ENCODE measurements at places on chromosomes 11 and 22.

GRCh38 chr11:18615628-18616392, 16.2 kb downstream of the MISFA start:
- peak overlapping the region; percentile 47 for H3K4me3 ChIP-seq
- H3K4me1 ChIP-seq = peaks cover 51% of the 10 kb centered on the region
- H3K27ac ChIP-seq = peak overlapping the region; percentile 56

DNA sequence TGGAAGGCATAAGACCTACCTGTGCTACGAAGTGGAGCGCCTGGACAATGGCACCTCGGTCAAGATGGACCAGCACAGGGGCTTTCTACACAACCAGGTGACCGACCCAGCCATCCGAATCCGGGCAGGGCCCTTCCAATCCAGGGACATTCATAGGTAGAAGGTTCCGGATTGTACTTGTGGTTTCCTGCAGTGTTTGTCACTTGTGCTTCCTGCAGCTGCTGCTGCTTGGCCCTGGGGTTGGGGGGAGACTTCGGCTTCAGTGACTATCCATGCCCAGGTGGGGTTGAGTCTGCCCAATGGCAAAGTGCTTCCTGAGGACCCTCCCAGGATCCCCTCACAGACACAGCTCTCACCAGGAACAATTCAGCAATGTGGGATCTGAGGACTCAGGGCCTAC, 2.2 kb downstream of the APOBEC3A start:
- no peaks in the 10 kb centered on the region for H3K27me3 ChIP-seq
- no peaks in the 10 kb centered on the region for H3K36me3 ChIP-seq
- peaks cover 7% of the 10 kb centered on the region for H3K4me1 ChIP-seq
- DNase-seq = no peak
- H3K27ac ChIP-seq = no peak overlapping the region

GRCh38 chr22:21826204-21826603, 41.2 kb downstream of the MAPK1 start:
- H3K4me3 ChIP-seq = no peak overlapping the region
- no peak for DNase-seq
- no peaks in the 10 kb centered on the region for H3K36me3 ChIP-seq
- no peaks in the 10 kb centered on the region for H3K27me3 ChIP-seq
- no peak overlapping the region for H3K27ac ChIP-seq
- peaks cover 66% of the 10 kb centered on the region for H3K4me1 ChIP-seq

DNA sequence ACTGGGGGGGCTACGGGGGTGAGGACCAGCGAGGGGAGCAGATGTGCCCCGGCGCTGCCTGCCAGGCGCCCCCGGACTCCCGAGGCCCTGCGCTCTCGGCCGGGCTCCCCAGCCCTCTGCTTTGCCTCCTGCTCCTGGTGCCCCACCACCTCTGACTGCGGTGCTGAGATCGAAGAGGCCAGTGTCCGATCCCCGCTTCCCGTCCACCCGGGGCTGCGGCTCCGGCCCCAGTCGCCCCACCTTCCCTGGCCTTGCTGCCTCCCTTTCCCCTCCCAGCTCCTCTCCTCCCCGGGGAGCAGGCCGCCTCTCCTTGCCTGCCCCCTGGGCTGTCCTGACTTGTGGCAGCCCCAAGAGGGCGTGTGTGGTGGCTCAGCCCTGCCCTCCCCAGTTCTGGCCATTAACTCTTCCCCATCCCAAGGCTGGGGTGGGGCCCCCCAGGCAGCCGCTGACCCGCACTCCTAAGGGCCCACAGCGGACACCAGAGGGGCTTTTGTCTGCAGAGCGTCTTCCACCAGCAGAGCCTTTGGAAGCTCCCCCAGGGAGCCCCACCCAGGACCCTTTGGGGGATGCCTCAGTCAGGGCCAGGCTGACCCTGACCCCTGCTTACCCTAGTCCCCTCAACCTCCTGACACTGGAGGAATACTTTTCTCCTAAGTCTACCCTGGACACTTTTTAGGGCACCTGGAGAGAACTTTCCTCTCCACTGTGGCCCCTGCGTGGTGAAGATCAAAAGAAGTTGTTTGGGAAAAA, 16.6 kb downstream of the RTN4RL2 start:
- H3K36me3 ChIP-seq = peaks cover 2% of the 10 kb centered on the region
- peak overlapping the region; percentile 65 for H3K4me3 ChIP-seq
- H3K27ac ChIP-seq = peak overlapping the region; percentile 59
- peak; percentile 53 for DNase-seq
- H3K4me1 ChIP-seq = peaks cover 37% of the 10 kb centered on the region

DNA sequence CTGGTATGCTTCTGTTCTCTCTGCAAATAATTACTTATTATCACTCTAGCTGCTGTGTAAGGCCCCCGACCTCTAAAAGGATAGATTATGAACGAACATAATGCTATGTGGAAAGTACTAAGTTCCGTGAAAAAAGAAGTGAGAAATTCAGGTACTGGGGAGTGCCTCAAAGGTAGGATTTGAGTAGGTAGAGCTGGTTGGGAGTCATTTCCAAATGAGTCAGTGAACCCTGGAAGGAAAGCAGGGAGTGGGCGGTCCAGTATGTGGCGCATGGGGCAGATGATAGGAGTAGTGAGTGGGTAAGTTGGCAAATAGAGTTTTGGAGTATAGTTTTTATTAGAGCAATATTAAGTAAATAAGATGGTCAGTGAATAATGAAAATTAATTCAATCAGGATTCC, 2.4 kb downstream of the ZC3H12C start:
- no peaks in the 10 kb centered on the region for H3K36me3 ChIP-seq
- H3K27me3 ChIP-seq = peaks cover 48% of the 10 kb centered on the region
- peaks cover 9% of the 10 kb centered on the region for H3K4me1 ChIP-seq
- H3K27ac ChIP-seq = no peak overlapping the region
- DNase-seq = no peak

GRCh38 chr11:1298695-1299492, 10.5 kb downstream of the TOLLIP start:
- no peaks in the 10 kb centered on the region for H3K36me3 ChIP-seq
- no peak for DNase-seq
- peaks cover 2% of the 10 kb centered on the region for H3K4me1 ChIP-seq
- no peaks in the 10 kb centered on the region for H3K27me3 ChIP-seq

DNA sequence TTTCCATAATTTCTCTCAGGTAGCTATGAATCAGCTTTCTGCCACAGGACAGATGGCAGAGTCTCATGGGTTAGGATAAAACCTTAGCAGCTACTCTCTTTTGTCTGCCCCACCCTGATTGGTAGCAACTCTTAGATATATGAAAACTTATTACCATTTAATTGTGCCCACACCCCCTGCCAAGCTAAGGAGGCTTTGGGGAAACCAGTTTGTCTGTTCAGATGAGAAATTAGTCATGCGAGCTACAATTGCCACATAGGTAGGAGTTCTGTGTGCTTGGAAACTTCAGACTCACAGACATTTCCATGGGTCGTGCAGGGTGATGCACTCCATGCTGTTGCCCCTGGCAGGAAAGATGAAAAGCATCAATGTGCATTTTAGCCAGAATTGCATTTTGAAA, 39.9 kb downstream of the CD44 start:
- H3K27me3 ChIP-seq = no peaks in the 10 kb centered on the region
- peaks cover 77% of the 10 kb centered on the region for H3K36me3 ChIP-seq

GRCh38 chr22:45999379-45999971, 22.5 kb upstream of the WNT7B start:
- DNase-seq = no peak
- H3K4me1 ChIP-seq = peaks cover 9% of the 10 kb centered on the region
- no peak overlapping the region for H3K4me3 ChIP-seq

DNA sequence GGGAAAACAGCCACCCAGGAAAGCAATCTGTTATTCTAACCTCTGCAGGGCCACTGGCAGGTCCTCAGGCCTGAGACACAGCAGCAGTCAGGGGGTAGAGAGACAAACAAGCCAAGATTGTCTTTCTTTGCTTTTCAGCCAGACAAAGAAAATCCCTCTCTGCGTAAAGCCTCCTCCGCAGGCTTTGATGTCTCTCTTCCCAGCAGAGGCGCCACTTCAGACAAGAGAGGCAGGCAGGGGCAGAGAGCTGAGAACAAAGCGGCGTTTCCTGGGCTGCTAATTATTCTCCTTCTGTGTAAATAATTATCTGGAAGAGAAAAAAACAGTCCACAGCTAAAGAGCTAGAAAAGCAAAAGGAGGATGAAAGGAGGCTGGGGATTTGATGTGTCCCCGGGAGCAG, 102.7 kb upstream of the SEZ6L start:
- no peak overlapping the region for H3K27ac ChIP-seq
- H3K4me3 ChIP-seq = no peak overlapping the region
- no peaks in the 10 kb centered on the region for H3K36me3 ChIP-seq
- DNase-seq = no peak

DNA sequence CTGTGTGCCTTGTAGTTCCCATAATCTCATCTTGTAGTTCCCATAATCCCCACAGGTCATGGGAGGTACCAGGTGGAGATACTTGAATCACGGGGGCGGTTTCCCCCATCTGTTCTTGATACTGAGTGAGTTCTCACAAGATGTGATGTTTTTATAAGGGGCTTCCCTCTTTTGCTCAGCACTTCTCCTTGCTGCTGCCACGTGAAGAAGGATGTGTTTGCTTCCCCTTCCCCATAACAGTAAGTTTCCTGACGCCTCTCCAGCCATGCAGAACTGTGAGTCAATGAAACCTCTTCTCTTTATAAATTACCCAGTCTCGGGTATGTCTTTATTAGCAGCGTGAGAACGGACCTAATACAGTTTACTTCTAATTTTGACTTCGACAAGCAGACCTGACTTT, 14.0 kb upstream of the SMIM38 start:
- no peak overlapping the region for H3K27ac ChIP-seq
- peaks cover 14% of the 10 kb centered on the region for H3K36me3 ChIP-seq
- H3K4me3 ChIP-seq = no peak overlapping the region
- H3K27me3 ChIP-seq = no peaks in the 10 kb centered on the region
- DNase-seq = no peak

DNA sequence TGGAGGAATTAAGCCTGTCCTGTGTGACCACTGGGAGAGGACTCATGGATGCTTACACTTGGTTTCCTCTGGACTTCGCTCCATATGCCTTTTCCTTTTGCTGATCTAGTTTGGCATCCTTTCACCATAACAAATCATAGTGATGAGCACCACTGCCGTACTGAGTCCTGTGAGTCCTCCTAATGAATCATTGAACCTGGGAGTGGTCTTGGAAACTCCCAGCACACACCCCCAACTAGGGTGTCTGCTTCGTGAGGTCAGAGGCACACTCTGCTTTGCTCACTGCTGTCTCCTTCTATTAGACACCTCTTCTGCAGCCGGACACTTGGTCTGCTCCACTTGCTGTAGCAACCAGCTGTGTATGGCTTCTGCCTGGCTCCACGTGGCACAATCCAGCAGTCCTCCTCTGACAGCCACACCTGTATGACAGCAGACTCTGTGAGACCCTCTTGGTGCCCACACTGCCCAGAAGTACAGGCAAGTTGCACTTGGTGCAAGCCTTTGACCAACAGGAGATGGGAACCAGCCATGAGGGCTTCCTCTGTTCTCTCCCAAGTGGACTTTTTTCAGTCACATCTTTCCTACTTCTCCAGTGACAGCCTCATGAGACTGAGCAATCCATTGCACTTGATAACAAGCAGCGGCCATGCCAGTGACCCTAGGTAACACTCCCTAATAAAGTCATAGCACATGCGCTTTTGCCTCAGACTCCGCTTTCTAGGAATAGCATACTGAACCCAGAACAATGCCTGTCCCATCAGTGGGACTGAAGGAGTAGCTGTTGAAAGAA, 65.0 kb upstream of the HMGXB4 start:
- H3K4me3 ChIP-seq = no peak overlapping the region
- H3K27ac ChIP-seq = no peak overlapping the region
- H3K4me1 ChIP-seq = no peaks in the 10 kb centered on the region
- H3K27me3 ChIP-seq = peaks cover 4% of the 10 kb centered on the region
